ENCODE measurements at places on chromosomes 11 and 22.

DNA sequence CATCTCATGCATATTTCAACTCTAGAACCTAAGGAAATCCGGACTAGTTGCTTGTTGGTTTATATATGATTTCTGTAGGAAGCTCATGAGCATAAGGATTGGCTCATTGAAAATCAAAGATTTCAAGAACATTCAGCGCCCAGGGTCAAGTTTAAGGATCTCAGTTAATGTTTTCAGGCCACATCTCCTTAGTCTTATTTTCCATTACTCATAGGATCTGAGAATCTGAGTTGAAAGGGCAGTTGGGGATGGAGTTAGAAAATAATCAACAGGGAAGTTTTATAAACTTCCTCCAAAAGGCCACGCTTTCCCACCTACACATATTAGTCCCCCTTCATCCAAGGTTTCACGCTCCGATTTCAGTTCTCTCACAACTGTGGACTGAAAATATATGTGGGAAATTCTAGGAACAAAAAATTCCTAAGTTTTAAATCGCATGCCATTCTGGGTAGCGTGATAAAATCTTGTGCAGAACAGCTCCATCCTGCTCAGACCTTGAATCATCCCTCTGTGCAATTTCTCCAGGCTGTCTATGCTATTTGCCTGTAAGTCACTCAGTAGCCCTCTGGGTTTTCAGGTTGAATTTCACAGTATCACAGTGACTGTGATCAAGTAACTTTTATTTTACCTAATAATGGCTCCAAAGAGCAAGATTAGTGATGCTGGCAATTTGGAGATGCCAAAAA, 160.2 kb downstream of the KIRREL3 start:
- no peak for DNase-seq

- peak; percentile 80 for DNase-seq
Measured at GRCh38 chr11:64655941-64656601, 65.1 kb downstream of the SLC22A12 start.

GRCh38 chr11:120547811-120548681, 36.5 kb downstream of the GRIK4 start:
- DNase-seq: peak; percentile 56

- DNase-seq: no peak
Measured at GRCh38 chr11:29616611-29617010, 400.2 kb downstream of the KCNA4 start.

- no peak for DNase-seq
Measured at GRCh38 chr11:117378976-117379865, 51.6 kb downstream of the CEP164 start.

GRCh38 chr11:113091481-113091780, 130.2 kb downstream of the NCAM1 start:
- DNase-seq: no peak

DNA sequence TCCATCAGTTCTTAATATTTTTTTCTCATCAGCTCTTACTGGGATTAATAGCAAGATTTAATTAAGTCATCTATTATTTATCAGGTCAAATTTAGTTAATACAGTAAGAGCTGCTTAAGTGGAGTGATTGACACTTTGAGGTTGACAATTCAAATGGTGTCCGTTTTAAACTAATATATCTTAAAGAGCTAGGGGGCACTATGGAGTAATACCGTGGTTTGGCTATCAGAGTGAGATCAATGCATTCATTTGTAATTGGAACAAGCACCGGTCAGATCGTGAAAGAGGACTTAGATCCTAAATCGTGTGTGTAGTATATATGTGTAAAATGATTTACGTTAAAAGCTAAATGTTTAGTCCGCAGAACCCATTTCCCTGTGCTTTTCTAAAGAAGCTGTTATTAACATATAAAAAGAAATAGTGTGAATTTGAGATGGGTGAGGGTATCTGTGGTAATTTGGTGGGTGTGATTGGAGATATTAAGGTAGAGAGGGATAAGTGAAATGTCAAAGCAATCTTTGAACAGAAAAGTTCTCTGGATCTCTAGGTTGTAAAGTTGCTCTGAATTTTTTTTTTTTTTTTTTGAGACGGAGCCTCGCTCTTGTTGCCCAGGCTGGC, 2.3 kb downstream of the SIK2 start:
- DNase-seq: no peak

- no peak for DNase-seq
Measured at GRCh38 chr22:37922191-37922590, 16.1 kb downstream of the MICALL1 start.

DNA sequence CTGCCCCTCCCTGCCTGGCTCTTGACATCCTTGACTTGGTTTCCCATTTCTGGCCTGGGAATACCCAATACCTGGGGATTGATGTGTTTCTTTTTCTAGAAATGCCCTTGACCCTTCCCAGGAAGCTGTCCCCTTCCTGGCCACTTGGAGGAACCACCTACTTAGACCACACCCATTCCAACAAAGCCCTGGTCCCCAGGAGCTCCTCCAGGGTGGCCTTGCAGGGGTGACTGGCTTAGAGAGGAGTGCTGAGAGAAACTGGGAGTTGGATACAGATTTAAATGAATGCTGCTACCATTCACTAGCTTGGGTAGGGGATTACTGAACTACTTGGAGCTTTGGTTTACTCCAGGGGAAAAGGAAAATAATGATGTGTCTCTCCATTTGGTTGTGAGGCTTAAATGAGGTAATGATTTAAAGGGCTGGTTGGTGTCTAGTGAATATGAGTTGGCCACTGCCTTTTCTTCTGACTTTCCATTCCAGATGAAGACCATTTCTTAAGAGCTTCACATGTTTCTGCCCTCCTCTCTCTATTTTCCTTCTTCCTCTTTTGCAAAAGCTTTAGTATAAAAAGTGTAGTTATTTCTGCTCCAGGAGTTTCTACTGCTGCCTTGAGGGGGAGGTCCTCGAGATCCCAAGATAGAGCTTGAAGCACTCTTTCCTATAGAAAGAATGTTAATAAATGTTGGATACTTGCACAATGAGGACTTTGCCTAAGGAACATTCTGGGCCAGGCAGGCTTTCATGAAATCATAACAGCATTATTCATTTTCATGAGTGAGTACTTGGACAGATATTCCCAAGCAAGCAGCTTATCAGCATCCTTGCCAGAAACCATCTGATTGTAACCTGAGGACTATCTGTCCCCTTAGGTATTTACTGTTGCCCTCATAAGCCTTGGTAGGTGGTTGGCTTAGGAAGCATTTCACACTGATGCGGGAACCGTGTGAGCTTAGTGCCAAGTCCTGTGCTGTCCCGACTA, 22.4 kb downstream of the PANX1 start:
- DNase-seq: no peak

GRCh38 chr22:49785841-49786471, 41.7 kb downstream of the BRD1 start:
- DNase-seq: no peak

DNA sequence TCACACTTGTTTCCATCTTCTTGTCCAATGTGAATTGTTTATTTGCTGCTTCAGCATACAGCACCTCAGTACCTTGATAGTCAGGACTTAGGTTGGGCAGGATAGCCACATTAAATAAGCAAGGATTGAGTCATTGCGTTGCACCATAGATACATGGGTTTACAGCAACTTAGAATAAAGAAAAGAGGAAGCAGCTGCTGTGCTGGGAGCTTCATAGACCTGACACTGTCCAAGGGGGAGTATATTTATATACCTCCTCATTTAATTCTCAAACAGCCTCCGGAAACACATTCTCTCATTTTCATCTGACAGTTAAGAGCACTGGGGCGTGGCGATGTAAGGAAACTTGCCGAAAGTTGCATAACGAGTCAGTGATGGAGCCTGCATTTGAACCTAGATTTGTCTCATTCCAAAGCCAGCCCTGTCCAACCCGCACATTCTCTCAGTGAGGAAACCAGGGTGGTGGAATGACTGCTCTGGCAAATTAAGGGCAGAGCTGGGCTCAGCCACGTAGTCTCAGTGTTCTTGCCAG, 42.2 kb downstream of the UBASH3B start:
- DNase-seq: peak; percentile 18

DNA sequence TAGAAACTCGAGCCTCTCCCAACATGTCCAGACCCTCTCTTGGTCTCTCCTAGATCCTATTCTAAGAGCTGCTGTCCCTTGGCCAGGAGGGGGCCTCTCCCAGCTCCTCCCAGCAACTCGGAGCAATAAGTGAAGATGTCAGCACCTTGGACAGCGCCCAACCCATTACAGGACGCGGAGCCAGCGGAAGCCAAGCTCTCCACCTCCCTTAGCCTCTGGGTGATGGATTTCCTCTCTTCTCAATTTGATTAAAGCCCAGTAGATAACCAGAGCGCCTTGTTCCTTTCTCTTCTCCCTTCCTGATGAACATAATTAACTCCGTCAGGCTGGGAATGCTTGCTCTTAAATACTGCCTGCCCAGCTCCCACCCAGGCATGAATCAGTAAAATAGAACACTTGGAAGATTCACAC, 26.2 kb upstream of the TPBGL start:
- no peak for DNase-seq

- DNase-seq: peak; percentile 34
Measured at GRCh38 chr11:108538502-108538901, 40.3 kb upstream of the POGLUT3 start.
